CD4-positive, alpha-beta memory T cell (primary cell): ENCODE measurements at places on chromosomes 3 and 15.

DNA sequence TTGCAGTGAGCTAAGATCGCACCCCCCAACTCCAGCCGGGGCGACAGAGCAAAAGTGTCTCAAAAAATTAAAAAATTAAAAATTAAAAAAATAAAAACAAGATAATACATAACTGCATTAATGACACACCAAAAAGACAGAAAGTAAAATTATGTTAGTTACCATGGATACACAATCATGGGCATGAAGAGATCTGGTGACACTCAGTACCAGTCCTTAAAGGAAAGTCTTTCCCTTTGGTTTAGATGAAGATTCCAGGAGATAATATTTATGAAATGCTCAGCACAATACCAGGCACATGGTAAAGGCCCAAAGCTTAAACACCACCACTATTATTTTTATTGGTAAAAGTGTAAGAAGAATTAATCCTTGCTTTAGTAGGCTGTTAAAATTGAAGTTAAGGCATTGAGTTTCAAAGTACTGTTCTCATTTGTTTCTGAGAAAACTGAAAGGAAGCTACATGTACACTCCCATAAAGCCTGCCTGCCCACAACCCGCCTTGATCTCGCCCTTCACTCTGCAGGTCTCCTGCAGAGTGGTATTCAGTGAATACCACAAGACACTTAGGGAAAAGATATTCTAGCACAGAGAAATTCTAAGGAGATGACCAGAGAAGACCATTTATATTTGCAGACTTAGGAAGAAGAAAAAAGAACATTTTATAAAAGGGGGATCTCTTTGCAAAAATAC lies 52.3 kb downstream of the SUCLG2 start:
- peaks cover 5% of the 10 kb centered on the region for H3K36me3 ChIP-seq
- DNase-seq, result peak; percentile 11
- no peak overlapping the region for H3K4me3 ChIP-seq
- no peaks in the 10 kb centered on the region for H3K27me3 ChIP-seq
- no peak overlapping the region for H3K27ac ChIP-seq
- peaks cover 63% of the 10 kb centered on the region for H3K4me1 ChIP-seq

DNA sequence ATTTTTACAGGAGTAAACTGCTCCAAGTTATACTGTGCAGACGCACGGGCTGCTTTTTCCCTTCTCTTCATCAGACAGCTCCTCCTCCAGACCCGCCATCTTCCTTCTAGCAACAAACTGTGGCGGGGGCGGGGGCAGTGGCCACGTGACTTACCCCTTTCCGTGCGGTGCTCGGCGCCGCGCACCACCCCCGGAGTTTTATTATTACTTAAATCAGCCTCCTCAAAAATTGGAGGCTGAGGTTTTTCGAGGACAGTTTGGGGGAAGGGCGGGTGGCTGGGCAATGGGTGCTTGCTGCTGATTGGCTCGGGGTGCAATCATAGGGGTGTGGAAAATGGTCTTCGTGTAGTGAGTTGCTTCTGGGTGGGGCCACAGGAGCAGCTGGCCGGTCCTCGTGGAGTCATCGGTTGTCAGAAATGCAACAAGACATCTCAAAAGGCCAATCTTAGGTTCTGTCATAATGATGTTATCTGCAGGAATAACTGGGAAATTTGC lies 77.1 kb upstream of the MFGE8 start:
- no peak for DNase-seq
- H3K27ac ChIP-seq, result no peak overlapping the region

- no peak overlapping the region for H3K27ac ChIP-seq
- no peaks in the 10 kb centered on the region for H3K27me3 ChIP-seq
- no peak for DNase-seq
- peaks cover 31% of the 10 kb centered on the region for H3K36me3 ChIP-seq
Observed at GRCh38 chr15:78925956-78926743, 18.7 kb downstream of the CTSH start.

DNA sequence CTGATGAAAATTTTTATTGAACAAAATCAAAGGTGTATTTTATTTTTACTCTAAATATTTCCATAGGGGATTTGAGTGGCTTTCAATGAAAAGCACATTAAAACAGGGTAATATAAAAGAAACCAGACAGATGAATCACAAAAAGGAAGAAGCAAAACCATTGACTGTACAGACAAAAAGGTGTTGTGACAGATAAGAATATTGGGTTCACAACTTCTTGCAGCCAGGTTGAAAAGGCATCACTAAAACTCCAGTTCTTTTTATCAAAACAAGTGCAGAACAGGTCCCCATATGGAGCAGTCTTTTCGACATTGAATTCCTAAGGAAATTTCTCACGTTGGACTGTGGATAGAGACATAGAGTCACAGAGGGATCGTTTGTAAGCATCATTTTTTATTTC lies 53.8 kb downstream of the AGTR1 start:
- no peak overlapping the region for H3K27ac ChIP-seq
- H3K27me3 ChIP-seq, result no peaks in the 10 kb centered on the region
- DNase-seq, result no peak
- H3K4me1 ChIP-seq, result no peaks in the 10 kb centered on the region
- H3K36me3 ChIP-seq, result no peaks in the 10 kb centered on the region
- H3K4me3 ChIP-seq, result no peak overlapping the region

DNA sequence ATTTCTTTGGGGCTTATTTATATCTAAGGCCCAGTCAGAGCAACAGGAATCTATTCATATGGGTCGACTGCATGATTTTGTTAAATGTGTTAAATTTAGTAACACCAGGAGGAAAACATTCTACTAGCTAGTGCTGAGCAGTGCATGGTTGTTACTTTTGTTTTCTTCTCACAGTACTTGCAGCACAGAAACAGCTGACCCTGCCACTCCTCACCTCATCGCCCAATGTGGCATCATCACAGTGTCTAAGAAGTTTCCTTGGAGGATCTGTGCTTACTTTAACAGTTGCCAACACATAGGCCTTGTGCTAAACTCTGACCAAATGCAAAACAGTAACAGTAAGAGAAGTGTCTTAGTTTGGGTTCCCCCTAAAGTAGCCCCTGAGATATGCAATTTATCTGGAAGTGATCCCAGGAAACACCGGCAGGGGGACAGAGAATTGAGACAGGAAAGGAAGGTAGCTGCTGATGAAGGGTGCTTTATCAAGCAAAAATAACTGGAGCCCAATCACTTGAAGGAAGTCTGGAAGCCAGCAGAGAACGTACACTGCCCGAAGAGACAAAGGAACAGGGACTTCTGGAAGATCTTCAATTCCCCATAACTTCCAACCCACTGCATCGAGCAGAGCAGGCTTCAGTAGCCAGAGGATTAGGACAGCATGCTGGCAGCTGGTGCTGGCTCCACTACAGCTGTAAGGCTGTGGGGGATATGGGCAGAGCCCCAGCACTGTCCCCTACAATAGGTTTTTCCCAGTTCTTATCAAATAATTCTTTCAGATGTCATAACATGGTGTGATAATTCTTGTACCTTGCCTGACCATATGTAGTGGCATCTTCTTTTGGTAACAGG lies 36.0 kb upstream of the ULK4 start:
- H3K27me3 ChIP-seq, result no peaks in the 10 kb centered on the region
- H3K4me3 ChIP-seq, result no peak overlapping the region
- DNase-seq, result no peak
- no peak overlapping the region for H3K27ac ChIP-seq

GRCh38 chr3:191260431-191261303 lies 61.6 kb downstream of the OSTN start:
- no peaks in the 10 kb centered on the region for H3K36me3 ChIP-seq
- no peak overlapping the region for H3K4me3 ChIP-seq
- no peak for DNase-seq
- no peaks in the 10 kb centered on the region for H3K27me3 ChIP-seq
- no peak overlapping the region for H3K27ac ChIP-seq

- H3K27me3 ChIP-seq, result no peaks in the 10 kb centered on the region
- no peak for DNase-seq
- peaks cover 9% of the 10 kb centered on the region for H3K4me1 ChIP-seq
- H3K36me3 ChIP-seq, result no peaks in the 10 kb centered on the region
Observed at GRCh38 chr15:85172846-85173490, 191.3 kb downstream of the PDE8A start.

DNA sequence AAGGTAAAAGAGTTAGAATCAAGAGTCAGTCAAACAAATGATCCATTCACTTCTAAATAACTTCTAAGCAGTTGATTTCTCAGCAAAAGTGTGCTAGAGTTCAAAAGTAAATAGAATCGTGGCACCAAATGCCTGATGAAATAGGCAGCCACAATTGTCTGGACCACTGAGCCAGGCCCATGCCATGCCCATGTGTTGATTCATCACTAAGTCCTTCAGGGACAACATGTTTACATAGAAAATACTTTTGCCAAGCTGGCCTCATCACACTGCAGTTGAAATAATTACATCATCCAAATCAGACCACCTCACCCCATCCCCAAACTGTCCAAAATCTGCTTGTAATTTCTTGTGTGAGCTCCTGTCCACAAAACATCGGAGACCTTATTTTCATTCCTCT lies 216.3 kb downstream of the IGSF11 start:
- H3K4me3 ChIP-seq, result no peak overlapping the region
- no peaks in the 10 kb centered on the region for H3K36me3 ChIP-seq
- no peaks in the 10 kb centered on the region for H3K27me3 ChIP-seq
- H3K4me1 ChIP-seq, result no peaks in the 10 kb centered on the region

GRCh38 chr3:179286331-179286730 lies 35.4 kb upstream of the KCNMB3 start:
- no peak overlapping the region for H3K27ac ChIP-seq
- H3K36me3 ChIP-seq, result no peaks in the 10 kb centered on the region
- no peak for DNase-seq
- no peak overlapping the region for H3K4me3 ChIP-seq
- H3K4me1 ChIP-seq, result no peaks in the 10 kb centered on the region

DNA sequence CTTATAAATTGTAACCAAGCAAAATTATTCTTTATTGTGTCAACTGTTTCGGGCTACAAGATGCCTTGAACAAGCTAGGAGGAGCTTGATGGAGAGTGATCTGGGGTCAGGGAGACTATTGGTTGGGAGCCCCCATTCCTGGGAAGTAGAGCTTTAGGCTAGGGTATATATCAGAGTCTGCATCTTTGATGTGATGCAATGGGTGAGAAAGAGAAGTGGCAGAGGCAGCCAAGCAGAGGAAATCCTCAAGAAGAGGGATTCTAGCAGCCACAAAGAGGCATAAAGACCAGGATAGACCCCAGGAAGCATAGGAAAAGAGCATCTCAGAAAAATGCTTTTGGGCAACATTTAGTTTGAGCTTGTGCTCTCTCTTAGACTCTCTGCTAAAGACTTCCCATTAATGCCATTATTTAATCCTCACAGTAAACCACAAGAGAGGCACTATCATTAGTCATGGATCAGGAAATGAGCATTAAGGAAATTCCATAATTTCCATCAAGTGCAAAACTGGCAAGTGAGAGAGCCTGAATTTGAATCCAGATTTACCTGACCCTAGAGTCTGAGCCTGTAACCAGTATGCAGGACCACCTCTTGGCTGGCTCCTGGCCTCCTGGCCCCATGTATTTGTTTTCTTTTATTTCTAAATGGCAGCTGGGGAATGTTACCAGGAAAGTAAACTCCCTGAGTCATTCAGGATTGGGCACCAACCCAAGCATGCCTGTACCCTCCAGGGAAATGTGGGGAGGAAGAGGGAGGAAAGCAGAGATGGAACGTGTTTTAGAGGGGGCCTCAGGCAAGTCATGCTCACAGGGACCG lies 118.7 kb downstream of the RPL22L1 start:
- H3K36me3 ChIP-seq, result no peaks in the 10 kb centered on the region
- DNase-seq, result no peak
- H3K4me3 ChIP-seq, result no peak overlapping the region
- no peak overlapping the region for H3K27ac ChIP-seq

- H3K27me3 ChIP-seq, result no peaks in the 10 kb centered on the region
- H3K4me1 ChIP-seq, result no peaks in the 10 kb centered on the region
- no peak overlapping the region for H3K27ac ChIP-seq
- no peaks in the 10 kb centered on the region for H3K36me3 ChIP-seq
- no peak for DNase-seq
Observed at GRCh38 chr3:76096836-76097588, 311.7 kb upstream of the ZNF717 start.

DNA sequence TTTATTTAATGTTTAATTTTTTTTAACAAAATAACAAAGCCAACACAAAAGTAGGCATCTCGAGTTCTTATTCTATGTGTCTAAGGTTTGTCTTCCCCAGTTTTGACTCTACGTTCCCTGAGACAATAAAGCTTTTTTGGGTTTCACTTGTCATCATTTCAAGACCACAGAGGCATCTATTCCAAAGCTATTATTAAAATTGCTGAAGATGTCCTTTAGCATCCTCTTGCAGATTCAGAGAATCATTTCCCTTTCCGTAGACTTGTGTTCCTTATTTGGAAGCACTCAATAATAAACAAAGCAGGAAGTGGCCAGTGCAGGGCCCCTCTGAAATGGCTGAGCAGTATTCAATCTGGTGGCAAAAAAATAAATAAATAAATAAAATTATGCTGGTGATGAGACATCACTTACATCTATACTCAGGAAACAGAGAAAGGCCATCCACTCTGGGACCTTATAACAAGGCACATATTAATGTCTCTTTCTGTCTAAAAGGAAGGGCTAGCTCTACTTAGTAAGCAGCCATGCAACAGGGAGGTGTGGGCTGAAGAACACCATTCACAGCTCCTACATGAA lies 362.3 kb downstream of the WDR72 start:
- no peak for DNase-seq
- H3K36me3 ChIP-seq, result no peaks in the 10 kb centered on the region
- no peaks in the 10 kb centered on the region for H3K27me3 ChIP-seq
- no peak overlapping the region for H3K4me3 ChIP-seq

DNA sequence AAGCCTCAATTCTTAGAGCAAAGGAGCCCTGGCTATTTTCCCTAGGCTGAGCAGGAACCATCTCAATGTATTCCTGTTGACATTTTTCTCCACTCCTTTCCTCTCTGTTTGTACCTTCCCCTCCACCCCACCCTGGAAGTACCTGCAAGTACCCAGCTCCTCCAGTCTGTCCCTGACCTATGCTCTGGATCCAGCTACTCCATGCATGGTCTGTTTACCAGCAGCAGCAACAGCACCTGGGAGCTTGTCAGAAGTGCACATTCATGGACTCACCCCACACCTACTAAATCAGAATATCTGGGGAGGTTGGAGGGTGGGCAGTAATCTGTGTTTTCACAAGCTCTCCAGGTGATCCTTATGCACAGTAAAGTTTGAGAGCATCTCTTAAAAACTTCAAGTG lies 240.7 kb upstream of the UMPS start:
- DNase-seq, result no peak
- no peaks in the 10 kb centered on the region for H3K27me3 ChIP-seq
- no peaks in the 10 kb centered on the region for H3K4me1 ChIP-seq
- no peaks in the 10 kb centered on the region for H3K36me3 ChIP-seq
- no peak overlapping the region for H3K27ac ChIP-seq
